ENCODE measurements at places on chromosomes 2 and 18.

DNA sequence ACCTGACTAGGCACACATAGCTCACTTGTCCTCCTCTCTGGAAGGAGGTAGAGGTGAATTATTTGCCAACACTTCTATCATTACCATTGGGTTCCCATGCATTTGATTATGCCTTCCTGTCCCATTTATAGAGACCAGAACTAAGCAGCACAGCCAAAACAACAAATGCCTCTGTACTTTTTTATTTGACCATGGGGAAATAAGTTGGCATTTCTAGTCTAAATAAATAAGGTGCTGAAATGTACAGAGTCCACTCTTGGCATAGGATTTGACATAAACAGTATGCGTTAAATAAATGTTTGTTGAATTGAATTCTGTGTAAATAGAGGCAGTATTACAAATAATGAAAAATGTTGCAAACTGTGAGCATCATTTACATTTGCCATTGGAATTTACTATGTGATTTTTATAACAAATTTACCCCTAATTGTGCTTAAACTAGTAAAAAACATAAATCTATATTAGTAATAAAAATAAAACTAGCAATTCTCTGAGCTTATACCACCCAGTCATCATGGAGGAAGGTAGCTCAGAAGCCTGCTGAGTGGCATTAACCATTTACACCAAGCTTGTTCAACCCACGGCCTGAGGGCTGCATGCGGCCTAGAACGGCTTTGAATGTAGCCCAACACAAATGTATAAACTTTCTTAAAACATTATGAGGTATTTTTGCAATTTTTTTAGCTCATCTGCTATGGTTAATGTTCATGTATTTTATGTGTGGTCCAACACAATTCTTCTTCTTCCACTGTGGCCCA is 367.8 kb downstream of the FIGN start:
- no peak for DNase-seq

GRCh38 chr2:10120158-10120876 is 2.2 kb upstream of the RRM2 start:
- DNase-seq, result peak; percentile 95

DNA sequence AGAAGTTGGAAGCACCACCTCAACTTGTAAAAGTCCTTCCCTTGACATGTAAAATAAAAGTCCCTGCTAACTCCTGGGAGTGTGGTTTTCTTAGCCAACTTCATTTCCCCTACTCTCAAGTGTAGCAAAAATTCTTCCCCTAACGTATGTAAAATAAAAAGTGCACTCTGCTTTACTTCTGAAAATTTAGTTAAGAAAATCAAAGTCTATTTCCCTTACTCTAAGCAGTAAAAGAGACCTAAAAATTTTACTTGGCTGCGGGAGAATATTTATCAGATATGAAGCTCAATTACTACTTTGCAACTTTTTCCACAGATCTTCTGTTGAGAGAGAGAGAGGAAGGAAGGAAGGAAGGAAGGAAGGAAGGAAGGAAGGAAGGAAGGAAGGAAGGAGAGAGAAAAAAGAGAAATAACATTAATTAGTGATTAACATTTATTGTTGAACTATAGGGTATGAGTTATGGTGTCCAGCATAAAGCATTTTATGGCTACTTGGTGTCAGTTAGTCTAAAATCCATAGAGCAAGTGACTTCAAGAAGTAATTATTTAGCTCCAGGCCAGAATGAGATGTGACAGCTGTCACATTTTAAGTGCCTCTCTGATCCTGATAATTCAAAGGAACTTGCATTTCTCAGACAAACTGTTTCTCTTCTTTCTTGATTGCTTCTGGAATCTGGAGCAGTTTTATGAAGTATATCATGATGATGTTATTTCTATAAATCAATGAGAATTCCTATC is 210.3 kb downstream of the TMX3 start:
- DNase-seq, result no peak

- no peak for DNase-seq
Observed at GRCh38 chr2:176414641-176415040, 145.4 kb downstream of the MTX2 start.

- peak; percentile 19 for DNase-seq
Observed at GRCh38 chr2:195995499-195995898, 73.1 kb downstream of the DNAH7 start.

DNA sequence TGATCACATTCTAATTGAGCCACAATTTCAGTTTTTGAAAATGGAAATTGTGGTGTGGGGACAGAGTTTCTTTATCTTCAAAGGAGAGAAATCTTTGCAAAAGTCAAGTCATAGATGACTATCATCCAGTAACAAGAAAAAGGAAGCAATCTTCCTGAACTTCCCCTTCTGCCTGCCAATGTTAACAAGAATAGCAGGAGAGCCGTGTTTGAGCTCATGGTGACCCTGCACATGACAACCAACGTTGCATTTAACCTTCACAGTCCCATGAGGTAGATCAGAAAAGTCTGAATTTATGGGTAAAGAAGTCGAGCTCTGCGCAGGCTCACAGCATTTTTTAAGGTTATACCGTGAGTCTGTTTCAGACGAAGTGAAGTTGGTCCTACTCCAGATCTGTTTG is 454.9 kb downstream of the LPIN1 start:
- DNase-seq, result no peak

DNA sequence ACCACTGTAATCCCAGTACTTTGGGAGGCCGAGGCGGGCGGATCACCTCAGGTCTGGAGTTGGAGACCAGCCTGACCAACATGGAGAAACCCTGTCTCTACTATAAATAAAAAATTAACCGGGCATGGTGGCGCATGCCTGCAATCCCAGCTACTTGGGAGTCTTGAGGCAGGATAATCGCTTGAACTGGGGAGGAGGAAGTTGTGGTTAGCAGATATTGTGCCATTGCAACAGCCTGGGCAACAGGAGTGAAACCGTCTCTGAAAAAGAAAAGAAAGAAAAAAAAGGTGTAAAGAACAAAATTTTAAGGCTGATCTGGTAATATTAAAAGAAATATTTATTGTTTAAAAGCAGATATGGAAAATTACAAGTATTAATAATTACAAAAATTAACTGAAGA is 29.7 kb downstream of the ZNF804A start:
- DNase-seq, result no peak

DNA sequence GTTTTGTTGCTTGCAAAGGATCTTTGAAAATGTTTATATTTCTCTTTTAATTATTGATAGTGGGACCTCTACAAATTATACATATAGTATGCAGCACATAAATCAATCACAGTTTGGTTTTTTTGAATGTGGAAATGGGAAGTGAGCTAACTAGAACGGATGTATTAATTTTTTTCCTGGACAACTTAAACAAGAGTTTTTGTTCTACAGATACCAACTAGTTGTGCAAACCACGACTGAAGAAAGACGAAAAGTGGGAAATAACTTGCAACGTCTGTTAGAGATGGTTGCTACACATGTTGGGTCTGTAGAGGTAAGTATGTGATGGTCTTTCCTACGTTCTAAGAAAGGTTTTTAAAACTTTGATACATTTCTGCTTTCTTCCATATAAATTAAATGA is 39.2 kb downstream of the NDC80 start:
- DNase-seq, result no peak

DNA sequence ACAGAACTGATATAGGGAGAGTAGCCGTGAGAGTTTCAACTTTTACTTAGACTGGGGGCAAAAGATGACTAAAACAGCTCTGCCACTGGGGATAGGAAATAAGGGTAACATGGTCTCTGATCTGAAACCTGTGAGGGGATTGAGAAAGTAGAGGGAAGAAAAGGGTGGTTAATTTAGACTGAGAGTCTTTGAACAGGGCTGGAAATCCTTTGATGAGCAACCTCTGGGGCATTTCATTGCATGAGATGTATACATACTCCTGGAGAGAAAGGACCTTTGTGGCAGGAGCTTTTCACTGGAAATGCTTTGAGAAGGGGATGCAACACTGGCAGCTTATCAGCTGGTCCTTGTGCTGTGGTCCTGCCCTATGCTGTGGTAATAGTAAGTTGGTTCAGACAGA is 9.4 kb downstream of the GALNT1 start:
- DNase-seq, result no peak

GRCh38 chr18:13313006-13313686 is 94.6 kb downstream of the LDLRAD4 start:
- DNase-seq, result peak; percentile 97

- no peak for DNase-seq
Observed at GRCh38 chr2:153823880-153824279, 47.8 kb upstream of the GALNT13 start.

DNA sequence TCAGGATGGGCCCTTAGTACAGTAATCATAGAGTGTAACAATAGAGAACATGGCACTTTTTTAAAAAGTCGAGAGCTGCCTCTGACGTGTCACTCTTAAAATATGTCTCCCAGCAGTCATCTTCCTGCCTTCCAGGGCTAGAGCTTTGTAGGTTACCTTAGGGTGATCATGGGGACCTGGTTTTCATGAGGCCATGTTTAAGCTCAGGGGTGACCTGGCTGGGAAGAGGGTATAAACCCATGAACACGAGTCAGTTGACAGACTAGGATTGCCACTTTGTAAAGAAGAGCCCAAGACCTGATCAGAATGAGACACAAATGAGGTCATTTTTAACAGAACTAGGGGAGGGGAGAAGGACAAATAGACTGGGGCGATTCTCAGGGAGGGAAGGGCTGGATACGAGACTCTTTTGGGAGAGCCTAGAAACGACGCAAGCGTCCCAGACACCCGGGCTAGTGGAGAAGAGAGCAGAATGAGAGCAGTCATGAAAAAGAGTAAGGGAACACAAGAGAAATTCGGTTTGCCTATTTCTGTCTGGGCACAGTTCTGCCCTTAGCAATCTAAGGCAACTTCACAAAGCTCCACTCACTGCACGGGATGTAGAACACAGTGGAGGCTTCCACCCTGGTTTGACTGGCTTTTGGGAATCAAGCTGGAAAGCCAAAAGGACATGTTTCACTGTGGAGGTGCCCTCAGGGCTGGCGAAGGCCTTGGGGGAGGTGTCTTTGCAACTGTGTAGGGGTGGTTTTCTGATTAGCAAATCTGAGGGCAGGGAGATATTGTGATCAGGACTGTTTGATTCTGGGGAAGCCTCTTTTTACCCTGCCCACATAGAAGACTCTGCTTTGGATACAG is 1.8 kb upstream of the RAB31 start:
- DNase-seq, result no peak

GRCh38 chr2:6231166-6231565 is 539.0 kb downstream of the SOX11 start:
- no peak for DNase-seq

- DNase-seq, result no peak
Observed at GRCh38 chr2:132951008-132951714, 281.2 kb upstream of the LYPD1 start.

DNA sequence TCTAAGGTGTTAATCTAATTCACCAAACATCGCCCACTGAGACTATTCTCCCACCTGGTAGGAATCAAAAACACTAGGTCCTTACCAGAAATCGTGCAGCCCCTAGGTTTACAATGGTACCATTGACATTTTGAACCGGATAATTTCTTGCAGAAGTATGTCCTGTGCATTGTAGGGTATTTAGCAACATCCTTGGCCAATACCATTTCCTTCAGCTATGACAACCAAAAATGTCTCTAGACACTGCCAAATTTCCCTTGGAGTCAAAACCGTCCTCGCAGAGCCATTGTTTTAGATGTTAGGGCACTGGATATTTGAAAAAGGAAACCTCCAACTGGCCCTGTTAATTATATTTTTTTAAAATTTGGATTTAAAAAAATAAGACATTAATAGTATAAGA is 3.8 kb downstream of the VPS54 start:
- no peak for DNase-seq

DNA sequence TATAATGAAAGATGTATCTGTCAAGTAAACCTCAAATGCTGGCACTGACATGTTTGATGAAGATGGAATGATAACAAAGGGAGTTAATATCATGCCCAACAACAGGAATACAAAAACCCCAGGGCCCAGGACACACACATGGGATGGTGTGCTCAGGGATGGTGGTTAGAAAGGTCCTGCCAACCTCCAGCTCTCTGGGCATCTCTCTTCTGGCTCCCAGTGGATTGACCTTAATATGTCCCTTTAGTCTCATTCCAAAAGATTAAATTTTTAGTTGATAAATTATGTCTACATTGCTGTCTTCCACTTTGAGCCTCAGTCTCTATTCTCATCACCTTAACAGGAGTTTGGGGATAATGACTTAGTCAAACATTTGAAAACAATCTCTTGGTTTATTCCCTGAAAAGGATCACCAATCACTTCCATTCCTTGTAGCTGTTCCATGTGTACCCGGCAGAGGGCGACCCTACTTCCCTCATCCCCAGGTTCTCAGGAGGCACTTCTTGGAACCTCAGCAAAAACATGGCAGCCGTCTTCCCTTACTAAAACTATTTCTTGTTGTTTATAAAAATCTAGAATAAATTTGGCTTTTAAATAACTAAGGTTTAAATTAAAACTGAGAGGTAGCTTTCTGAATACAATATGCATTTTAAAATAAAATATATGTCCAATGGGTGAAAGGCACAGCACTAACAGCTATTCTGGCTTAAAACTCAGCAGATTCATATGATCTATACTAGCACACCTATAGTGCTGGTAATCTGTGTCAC is 29.6 kb downstream of the MCEE start:
- peak; percentile 39 for DNase-seq

GRCh38 chr2:174659069-174659900 is 61.7 kb upstream of the WIPF1 start:
- DNase-seq, result no peak

GRCh38 chr2:177172034-177172880 is 40.3 kb upstream of the HNRNPA3 start:
- no peak for DNase-seq

- DNase-seq, result no peak
Observed at GRCh38 chr2:224819075-224819474, 102.9 kb upstream of the CCDC195 start.

DNA sequence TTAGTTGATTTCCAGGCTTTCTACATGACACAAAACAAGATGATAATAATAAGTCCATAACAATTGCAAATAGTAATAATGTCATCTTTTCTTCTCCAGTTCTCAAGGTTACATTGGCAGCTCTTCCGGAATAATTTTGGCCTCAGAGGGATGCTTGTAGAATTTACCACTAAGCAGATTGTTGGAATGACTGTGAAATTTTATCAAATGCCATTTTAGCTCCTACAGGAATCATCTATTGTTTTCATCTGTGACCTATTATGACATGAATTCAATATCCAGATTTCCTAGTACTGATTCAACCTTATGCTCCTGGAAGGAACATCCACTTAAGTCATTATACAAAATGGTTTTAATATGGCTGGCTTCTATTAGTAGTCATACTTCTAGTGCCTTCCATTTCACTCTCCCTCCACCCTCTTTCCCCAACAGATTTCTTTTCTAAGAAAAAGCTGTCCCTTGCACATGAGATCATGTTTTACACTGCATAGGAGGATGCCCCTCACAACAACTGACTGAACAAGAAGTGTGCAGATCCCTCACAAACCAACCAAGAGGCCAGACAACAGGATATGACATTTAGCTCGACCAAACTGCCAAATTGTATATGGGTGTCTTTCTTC is 200.0 kb downstream of the DNER start:
- no peak for DNase-seq

DNA sequence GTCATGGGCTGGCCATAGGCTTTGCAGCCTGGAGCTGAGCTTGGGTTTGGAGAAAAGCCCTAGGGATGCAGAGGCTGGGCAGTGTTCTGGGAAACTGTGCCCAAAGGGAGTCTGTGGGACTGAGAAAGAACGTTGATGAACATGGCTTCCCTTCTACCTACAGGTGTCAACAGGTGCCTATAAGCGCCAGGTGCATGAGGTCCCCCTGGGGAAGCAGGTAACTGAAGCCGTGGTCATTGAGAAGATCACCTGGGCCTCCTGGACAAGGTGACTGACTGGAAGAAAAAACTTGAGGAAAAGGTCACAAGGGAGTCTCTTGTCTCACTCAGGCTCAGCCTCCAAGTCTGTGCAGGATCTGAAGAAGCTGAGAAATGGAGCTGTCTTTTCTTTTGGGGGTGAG is 83.4 kb downstream of the RTN4 start:
- no peak for DNase-seq

- DNase-seq, result no peak
Observed at GRCh38 chr2:35199298-35199697, 1156.3 kb upstream of the CRIM1 start.
